ENCODE measurements at places on chromosomes 5 and 9.

DNA sequence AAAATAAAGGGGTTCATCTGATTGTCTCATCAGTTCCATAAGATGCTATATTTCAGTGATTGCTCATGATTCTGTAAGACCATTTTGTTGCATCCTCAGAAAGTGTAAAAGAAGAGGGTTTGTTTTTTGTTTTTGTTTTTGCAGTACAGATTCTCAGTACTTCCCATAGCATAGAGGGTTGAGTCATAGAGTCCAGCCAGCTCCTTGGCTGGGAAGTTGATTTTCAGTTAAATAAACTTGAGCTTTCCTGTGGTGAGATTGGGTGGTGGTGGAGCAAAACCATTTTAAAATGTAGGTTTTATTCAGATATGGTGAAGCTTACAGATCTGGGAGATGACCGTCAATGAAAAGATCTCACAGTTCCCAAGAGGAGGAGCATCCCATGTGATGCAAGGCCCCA, 48.2 kb downstream of the DAPK1 start:
- no peak for DNase-seq

DNA sequence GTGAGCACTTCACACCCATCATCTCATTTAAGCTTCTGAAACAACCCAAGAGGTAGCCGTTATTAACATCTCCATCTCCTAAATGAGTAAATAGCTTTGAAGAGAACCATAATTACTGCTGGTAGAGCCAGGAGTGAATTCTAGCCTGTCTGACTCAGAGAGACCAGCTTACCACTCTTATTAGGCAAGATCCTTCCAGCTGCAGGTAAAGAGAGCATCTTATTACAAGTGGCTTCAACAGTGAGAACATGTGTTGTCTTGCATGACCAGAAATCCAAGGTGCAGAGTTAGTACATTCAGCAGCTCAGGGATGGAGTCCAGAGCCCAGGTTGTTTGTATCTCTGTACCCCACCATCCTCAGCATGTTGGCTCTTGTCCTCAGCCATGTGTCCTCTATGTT, 10.9 kb upstream of the AFAP1L1 start:
- no peak for DNase-seq

- DNase-seq, result no peak
Measured at GRCh38 chr9:91359734-91360470, 1.8 kb downstream of the AUH start.

- DNase-seq, result no peak
Measured at GRCh38 chr9:73565026-73565425, 413.4 kb downstream of the ANXA1 start.

GRCh38 chr5:158755221-158755620, 344.5 kb downstream of the EBF1 start:
- no peak for DNase-seq

- no peak for DNase-seq
Measured at GRCh38 chr9:112091810-112092209, 83.3 kb downstream of the SUSD1 start.

GRCh38 chr5:38677636-38678035, 121.2 kb upstream of the LIFR start:
- no peak for DNase-seq

- no peak for DNase-seq
Measured at GRCh38 chr9:7081065-7081600, 323.4 kb downstream of the KDM4C start.

- DNase-seq, result peak; percentile 55
Measured at GRCh38 chr5:160133071-160133917, 14.0 kb upstream of the PWWP2A start.

DNA sequence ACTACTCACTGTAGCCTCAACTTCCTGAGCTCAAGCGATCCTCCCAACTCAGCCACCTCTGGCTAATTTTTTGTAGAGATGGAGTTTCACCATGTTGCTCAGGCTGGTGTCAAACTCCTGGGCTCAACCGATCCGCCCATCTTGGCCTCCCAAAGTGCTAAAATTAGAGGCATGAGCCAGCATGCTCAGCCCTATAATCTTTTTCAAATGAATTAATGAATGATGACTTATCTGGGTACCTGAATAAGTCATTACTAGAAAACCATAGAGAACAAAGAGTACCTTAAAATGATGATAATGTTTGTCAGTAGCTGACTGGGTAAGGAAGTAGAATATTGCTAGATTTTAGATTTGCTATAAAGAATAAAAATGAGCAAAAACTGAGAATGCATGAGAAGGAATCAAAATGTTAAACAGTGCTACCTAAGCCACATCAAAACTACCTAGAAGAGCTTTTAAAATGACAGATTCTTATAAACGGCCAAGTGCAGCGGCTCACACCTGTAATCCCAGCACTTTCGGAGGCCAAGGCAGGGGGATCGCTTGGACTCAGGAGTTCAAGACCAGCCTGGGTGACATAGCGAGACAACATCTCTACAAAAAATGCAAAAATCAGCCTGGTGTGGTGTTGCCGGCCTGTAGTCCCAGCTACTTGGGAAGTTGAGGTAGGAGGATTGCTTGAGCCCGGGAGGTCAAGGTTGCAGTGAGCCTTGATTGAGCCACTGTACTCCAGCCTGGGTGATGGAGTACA, 13.6 kb downstream of the FNBP1 start:
- DNase-seq, result no peak

DNA sequence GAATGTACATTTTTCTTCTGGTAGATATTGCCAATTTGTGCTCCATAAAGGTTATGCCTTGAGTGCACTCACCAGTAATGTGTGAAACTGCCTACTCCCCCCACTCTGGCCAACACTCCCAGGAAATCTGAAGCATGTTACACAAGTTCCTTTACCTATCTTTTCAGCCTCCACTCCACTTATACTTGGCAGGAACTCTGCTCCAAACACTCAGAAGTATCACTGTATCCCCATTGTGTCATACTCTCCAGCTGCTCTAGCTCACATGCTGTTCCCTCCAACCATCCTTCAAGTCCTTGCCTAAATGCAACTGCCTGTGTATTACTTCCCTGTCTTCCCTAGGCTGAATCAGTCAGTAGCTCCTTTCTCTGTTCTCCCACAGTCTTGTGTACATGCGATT, 28.3 kb downstream of the POU4F3 start:
- DNase-seq, result no peak

DNA sequence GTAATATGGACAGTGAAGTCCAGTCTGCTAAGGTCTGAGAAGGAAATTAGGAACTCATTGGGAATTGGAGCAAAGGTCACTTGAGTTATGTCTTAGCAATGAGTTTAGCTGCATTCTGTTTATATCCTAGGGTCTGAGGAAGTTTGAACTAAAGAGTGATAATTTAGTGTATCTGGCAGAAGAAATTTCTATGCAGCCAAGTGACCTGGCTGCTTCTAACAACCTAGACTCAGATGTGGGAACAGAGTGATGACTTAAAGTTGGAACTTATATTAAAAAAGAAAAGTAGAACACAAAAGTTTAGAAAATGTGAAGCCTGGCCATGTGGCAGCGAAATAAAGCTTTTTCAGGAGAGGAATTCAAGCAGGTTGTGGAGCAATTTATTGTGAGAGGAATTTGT, 106.2 kb downstream of the PRDM9 start:
- peak; percentile 21 for DNase-seq

DNA sequence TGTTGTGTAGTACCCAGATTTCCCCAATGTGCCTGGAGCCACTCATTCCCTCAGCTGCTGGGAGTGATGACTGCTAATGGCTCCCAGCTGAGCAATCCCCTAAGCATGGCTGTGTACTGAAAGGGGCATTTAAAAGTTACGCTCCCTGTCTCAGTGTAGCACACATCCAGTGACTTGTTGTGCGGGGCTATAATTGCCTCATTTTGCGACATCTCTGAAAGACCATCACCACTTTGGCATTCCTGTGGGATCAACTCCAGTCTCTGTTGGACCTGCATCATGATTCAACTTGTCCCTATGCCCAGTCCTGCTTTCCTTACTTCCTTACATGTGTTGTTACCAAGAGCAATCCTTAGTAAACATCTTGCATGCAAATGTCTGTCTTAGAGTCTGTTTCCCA, 201.2 kb upstream of the MPDZ start:
- DNase-seq, result no peak

- DNase-seq, result no peak
Measured at GRCh38 chr5:178428341-178429155, 161.6 kb downstream of the COL23A1 start.

- DNase-seq, result peak; percentile 29
Measured at GRCh38 chr5:5146530-5147160, 6.5 kb downstream of the ADAMTS16 start.

DNA sequence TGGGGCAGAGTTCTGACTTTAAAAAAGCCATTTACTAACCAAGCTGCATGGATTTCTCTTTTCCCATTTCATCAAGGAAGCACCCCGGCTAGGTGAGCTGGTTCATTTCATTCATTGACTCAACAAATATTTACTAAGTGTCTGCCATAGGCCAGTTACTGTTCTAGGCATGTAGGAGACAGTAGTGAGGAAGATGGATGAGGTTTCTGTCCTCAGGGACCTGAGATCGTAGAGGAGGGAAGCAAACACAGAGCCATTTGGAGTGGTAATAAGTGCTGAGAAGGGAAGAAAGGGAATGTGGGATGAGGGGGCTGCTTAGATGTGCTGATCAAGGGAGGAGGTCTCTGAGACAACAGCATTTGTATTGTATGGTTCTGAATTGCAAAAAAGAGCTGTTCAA, 120.4 kb downstream of the C9orf152 start:
- no peak for DNase-seq

- no peak for DNase-seq
Measured at GRCh38 chr5:136062366-136063274, 33.8 kb downstream of the TGFBI start.

GRCh38 chr9:95181226-95181818, 136.2 kb downstream of the FANCC start:
- DNase-seq, result no peak

- DNase-seq, result no peak
Measured at GRCh38 chr5:139470821-139471300, at the start of gene SMIM33. SMIM33 (plus strand) TSS chr5:139471004; CDS start chr5:139471122, 118 bp downstream.

GRCh38 chr5:87844449-87844848, 424.2 kb downstream of the TMEM161B start:
- no peak for DNase-seq

DNA sequence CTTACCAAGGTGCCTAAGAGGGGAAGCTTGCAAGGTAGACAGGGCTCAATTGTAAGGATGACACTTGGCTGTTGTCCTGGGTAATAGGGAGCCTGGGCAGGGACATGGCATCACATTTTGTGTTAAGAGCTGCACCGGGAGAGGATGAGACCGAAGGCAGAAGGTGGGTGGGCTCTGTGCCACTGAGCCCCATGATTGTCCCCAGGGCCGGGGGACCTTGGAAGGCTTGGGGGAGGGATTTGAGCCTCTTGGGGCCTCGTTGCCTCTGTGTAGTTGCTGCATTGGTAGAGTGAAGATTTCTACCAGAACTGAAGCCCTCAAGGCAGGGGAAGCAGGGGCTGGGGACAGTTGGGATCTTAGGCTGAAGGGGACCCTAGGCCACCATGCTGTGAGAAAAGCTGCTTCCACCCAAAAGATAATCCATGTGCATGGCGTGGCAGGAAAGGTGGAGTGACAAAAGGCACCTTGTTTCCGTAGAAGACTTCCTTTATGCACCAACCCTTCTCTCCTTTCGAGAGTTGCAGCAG, 11.9 kb downstream of the FGF18 start:
- DNase-seq, result no peak

DNA sequence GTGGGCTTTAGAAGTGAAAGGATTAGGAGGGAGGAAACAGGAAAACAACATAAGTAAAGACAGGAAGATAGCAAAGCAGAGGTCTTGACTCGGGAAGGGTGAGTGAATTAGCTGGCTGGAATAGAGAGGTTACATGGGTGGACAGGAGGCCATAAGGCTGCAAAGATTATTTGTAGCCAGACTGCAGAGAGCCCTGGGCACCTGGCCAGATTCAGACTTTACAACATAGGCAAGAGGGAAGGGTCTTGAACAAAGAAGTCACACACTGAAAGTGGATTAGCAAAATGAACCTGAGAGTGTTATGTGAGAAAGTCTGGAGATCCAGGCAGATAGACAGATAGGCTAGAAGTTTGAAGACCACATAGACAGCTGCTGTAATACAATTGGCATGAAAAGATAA, 29.7 kb upstream of the CER1 start:
- DNase-seq, result peak; percentile 47

DNA sequence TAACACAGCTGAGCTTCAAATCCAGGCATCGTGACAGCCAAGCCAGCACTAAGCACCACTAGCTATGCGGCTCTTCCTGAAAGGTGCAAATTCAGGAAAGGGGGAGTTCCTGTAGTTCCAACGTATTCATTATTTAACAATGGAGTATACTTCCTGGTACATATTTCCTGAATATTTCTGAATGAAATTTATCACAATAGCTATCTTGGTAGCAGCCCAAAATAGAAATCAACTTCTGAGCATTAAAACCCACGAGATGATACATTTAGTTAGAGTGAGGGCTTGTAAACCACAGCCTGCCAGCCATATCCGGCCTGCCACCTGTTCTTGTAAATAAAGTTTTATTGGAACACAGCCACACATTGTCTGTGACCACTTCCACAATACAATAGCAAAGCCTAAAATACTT, 109.7 kb upstream of the RETREG1 start:
- no peak for DNase-seq

GRCh38 chr9:91341258-91341746, 20.4 kb downstream of the AUH start:
- DNase-seq, result no peak

DNA sequence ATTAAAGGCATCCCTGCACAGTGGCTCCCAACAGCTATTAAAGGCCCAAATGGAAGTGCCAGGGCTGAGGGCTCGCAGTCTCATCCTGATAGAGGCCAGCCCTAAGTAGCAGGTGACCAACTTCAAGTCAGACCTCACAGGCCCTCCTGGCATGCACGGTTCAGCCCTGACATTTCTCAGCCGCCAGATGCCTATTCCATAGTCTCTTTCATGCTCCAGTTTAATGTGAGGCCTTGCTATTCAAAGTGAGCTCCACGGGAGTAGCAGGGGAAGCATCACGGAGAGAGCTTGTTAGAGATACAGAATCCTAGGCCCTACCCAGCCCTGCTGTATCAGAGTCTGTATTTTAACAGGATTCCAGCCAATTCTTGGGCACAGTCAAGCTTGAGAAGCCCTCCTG, 11.1 kb downstream of the LHFPL2 start:
- DNase-seq, result no peak

DNA sequence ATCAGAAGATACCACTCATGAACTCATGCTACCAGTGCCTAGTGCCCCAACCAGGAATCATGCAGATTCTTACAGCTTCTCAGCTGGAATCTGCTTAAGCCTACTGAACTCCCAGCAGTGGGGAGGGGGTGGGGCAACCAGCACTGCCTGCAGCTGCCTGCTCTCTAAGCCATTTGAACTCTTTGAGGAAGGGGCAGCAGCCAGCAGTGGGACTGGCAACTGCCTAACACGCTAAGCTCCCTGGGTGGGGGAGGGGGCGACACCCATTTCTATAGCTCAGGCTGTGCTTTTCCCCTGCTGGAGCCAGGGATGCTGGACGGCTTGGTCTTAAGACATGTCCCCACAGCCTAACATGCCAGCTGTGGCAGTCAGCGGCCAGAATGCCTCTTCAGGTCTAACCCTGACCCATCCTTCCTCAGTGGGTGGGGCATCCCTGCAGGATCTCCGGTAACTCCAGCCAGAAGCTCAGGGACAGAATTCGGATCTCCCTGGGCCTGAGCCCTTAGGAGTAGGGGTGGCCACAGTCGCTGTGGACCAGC, 889.7 kb downstream of the CDH9 start:
- DNase-seq, result no peak
